ENCODE measurements at places on chromosomes 3 and 15.

- DNase-seq = no peak
Observed at GRCh38 chr3:67691926-67692325, 37.5 kb upstream of the SUCLG2 start.

GRCh38 chr3:133211449-133211848 is 173.3 kb downstream of the TMEM108 start:
- no peak for DNase-seq

GRCh38 chr15:81165535-81165934 is 31.1 kb upstream of the IL16 start:
- no peak for DNase-seq

- DNase-seq = no peak
Observed at GRCh38 chr15:33975022-33975565, 6.8 kb downstream of the CHRM5 start.

GRCh38 chr3:71478568-71478967 is 105.0 kb downstream of the FOXP1 start:
- peak; percentile 73 for DNase-seq

DNA sequence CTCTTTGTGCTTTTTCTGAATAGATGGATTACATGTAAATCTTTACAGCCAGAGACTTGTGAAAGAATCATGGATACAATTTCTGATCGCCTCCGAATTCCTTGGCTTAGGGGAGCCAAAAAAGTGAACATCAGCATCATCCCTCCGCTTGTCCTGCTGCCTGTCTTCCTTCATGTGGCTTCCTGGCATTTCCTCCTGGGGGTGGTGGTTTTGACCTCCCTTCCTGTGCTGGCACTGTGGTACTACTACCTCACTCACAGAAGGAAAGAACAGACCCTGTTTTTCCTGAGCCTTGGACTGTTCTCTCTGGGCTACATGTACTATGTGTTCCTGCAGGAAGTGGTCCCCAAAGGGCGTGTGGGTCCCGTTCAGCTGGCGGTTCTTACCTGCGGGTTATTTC is 5.9 kb downstream of the ZDHHC23 start:
- DNase-seq = no peak

GRCh38 chr3:126907557-126907956 is 75.4 kb upstream of the PLXNA1 start:
- no peak for DNase-seq

DNA sequence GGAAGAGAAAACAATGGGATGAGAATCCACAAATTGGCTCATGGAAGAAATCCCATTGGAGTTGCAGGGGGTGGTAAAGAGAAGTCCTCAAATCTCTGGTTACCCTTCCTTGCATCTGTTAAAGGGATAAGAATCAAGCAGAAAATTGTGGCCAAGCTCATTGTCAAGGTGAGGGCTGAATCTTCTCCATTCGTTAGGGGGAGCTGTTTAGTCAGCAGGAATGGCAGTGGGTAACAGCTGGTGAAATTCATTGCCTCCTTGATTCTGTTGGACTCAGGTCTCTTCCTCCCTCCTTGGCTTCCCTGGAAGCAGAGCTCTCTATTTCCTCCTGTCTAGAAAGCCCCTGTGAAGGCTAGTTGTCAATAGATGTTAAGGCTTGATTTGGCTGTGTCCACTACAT is 343.1 kb upstream of the SEMA6D start:
- no peak for DNase-seq

- no peak for DNase-seq
Observed at GRCh38 chr15:93619597-93619996, 530.6 kb upstream of the RGMA start.

DNA sequence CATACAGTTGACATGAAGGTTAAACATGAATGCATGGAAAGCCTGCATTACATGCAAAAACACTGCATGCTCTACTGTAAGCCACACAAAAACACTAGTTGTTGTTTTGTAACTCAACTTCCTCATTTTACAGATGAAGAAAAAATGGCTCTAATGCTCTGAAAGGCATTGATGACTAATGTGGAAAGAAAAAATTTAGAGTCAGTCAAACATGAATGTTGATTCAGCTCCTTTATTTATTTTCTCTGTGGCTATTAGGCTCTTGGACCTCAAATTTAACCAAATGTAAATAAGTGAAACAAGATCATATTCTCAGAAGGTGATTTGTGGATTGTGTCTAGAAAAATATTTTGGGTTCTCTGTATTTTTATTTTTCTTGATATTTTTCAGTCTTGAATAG is 336.7 kb upstream of the ZNF717 start:
- DNase-seq = no peak

- peak; percentile 75 for DNase-seq
Observed at GRCh38 chr3:20041197-20041780, 1.0 kb downstream of the KAT2B start.

GRCh38 chr3:178440043-178440442 is 96.2 kb upstream of the KCNMB2 start:
- no peak for DNase-seq

GRCh38 chr3:142934128-142934886 is 29.2 kb downstream of the PAQR9 start:
- no peak for DNase-seq

GRCh38 chr3:31891876-31892455 is 89.1 kb downstream of the OSBPL10 start:
- DNase-seq = no peak

DNA sequence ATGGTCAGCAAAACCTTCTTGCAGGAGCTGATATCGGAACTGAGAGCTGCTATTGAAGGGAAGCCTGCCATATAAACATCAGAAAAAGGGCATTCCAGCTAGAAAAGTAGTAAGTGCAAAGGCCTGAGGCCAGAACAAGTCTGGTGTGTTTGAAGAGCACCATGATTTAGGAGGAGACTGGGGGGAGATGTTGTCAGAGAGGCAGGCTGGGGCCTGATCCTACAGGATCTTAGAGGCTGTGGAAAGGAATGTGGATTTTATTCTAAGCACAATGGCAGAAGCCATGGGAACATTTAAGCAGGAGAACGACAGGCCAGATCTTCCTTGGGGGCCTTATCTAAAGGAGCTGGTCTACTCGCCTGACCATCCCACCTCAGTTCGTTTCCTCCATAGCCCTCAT is 5.1 kb upstream of the MUC13 start:
- no peak for DNase-seq

- DNase-seq = no peak
Observed at GRCh38 chr3:193775421-193776077, 182.5 kb downstream of the OPA1 start.

DNA sequence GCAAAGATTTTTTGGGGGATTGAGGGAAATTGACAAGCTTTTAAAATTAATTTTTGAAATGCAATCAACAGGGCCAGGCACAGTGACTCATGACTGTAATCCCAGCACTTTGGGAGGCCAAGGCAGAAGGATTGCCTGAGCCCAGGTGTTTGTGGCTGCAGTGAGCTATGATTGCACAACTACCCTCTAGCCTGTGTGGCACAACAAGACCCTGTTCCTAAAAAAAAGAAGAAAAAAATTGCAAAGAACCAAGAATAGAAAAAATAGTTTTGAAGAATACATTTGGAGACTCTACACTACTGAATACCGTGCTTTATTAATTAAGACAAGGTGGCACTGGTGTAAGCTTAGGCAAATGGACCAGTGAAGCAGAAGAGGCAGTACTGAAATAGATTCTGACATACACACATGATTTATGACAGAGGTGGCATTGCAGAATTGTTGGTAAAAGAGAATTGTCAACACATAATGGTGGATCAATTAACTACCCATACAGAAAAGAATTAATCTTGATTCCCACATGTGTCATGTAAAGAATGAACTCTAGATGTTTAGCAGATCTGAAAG is 443.3 kb upstream of the ATP11B start:
- DNase-seq = no peak

DNA sequence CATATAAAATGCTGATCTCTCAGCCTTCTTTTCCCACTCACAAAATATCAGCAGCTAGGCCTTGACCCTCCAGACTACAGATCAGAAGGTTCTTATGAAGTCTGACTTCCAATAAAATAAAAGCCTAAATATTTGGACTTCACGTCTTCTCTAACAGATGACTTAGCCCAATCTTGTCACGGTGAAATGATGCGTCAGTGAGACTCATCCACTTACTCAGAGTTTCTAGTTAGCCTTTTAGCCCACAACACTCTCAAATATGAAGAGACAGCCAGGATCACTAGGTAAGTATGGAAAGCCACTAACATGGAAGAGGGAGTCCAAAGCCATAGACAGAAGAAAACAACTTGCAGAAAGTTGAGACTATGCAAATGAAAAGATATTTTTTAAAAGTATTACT is 601.2 kb downstream of the PYDC2 start:
- no peak for DNase-seq

DNA sequence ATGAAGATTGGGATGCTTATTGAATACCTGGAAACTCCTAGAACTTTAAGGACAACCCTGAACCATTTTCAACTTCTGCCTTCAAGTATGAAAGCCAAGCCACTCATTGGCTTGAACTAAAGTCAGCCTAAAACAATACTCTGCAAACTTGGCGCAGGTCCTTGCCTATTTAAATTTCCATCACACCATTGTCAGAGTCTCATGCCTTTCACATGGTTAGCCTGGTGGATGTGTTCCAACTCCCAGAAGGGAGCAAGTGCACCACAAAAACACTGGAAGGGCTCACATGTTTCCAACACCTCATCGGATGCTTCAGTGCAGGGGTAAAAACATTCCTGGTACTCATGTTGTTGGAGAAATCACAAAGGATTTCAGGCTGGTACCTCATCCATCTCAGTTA is 511.6 kb upstream of the MDFIC2 start:
- DNase-seq = no peak

Measured in activated CD8-positive, alpha-beta memory T cell treated with anti-CD3 and anti-CD28 coated beads, Interleukin-2, amount 50 U/mL, for 4 hours (primary cell).